WERI-Rb-1 (cell line): ENCODE measurements at places on chromosomes 6 and 20.

DNA sequence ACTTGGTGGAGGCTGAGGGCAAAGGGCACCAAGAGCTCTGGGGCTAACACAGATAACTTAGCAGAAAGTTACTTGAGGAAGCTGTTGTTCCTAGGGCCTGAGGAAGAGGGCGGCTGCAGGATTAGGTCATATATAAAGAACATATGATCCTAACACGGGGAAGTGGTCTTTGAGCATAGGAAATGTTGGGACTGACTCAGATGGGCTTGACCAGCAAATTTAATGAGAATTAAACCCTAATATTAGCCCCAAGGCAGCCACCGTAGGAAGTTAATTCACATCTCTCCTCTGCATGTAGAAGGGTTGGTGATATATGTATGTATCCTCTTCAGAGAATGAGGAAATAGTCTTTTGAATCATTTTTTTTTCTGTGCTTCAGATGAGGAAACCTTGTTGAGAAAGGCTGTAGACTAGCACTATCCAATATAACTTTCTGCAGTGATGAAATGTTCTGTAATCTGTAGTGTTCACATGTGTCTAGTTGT is 9.2 kb upstream of the ZBTB9 start:
- DNase-seq, result no peak

- DNase-seq, result no peak
These were observed 44.2 kb downstream of the AKAP12 start for GRCh38 chr6:151284012-151284411.

DNA sequence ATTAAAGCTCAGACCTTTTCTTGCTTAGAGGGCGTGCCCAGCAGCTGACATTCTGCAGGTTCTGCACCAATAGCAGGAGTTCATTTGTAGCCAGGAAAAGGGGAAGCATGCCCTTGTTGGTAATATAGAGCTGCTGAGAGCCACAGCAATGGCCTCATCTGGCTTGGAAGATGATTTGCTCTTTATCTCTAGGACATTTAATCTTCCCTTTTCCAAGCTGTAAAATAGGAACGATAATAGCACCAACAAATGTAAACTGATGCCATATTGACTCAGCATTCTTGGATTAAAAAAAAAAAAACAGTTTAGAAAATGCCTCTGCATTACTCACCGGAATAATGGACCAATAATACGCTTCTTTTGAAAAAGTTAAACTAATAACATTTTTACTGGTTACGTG is 93.4 kb upstream of the SLC2A12 start:
- peak; percentile 44 for DNase-seq

DNA sequence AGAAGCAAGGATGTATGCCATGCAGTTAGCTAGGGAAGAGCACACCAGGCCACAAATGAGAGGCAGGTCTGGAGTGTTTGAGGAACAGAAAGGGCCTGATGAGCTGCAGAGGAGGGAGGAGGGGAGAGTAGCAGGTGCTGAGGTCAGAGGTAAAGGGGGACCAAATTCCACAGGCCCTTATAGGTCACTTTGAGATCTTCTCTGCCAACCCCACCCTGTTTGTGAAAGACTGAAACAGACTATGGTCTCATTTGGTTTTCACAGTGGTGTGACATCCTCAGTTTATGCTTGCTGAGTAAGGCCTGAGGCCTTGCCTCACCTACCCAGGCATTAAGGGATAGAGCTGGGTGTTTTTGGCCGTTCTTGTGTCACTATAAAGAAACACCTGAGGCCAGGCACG is 187.7 kb upstream of the MYLIP start:
- no peak for DNase-seq

DNA sequence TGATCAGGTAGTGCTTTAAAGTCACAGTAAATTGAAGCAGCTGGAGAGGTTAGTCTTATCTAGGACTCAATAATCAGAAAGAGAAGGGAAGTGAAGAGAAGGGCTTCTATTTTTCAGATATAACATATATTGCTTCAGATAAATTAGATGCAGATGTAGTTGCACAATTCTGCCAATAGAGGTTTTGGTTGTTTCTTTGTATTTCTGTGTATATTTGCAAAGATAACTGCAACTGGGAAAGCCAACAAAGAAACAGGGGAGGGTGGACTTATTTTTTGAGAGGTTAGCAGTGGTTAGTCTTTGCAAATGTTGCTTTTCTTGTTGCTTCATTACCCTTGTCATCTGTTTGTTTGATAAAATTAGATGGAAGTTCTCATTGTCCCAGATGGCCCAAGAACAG is 106.6 kb downstream of the ADGRG6 start:
- no peak for DNase-seq

DNA sequence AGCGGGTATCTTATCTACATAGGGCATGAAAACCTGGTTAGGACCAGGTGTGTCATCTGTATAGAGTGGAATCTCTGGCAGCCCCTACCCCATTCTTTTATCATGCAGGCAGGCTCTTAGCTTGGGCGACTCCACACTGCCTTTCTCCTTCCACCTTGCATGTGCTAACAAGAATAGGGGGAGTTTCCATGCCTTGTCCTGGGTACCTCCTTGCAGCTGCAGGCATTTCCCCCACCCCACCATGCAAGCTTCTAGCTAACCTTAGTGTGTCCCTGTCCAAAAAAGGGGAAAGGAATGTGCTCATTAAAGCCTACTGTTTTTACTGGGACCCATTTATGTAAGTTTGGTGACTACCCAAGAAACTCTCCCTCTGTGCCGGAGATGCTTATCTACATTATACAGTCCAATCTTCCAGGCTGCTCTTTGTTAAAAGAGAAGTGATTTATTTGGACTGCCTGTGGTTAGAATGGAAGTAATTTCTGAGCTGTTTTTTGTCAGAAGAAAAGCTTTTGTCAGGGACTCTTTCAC is 10.5 kb upstream of the CEP43 start:
- no peak for DNase-seq

- no peak for DNase-seq
These were observed 28.5 kb downstream of the SLX4IP start for GRCh38 chr20:10463622-10464021.

DNA sequence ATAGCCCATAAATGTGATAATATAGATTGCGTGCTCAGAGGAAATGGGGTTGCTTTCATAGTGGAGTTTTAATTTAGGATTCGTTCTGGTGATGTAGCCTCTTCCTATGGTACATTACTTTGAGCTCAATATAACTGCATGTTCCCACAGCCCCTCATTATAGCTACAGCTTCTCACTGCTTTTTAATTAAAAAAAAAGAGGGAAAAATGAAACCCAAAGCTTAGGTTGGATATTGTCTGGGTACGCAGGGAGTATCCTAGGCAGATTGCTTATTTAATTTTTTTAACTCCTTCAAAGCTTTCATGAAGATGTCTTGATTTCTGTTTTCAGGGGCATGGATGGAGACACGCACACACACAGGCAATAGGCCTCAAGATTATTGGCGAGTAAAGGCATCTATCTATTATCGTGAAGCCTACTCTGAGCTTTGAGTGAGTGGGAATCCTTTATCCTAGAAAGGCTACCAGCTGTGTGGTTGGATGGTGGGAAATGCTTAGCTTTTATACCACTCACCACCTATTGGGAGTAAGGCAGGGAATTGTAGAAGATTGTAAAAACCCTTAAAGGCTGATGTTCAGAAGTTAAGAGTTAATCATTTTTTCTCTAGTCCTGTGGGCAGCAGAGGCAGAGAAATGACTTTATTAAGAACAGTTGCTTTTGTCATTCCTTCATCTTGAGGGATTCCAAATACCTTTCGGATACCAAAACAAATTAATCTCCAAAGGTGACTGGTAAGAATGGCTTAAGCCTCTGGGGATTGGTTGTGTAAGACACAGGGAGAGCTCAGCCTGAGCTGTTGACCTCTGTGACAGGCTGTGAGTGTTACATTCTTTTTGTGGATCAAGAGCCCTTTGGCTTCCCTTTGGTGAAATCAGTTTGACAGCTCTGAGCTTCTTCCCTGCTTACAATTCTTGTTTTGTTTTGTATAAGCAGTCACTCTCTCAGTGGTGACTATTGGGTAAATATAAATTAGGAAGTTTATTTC is 33.4 kb downstream of the CTNNBL1 start:
- peak; percentile 53 for DNase-seq

GRCh38 chr6:100339574-100340255 is 125.0 kb downstream of the SIM1 start:
- no peak for DNase-seq

GRCh38 chr6:36492621-36493020 is 49.8 kb downstream of the KCTD20 start:
- no peak for DNase-seq

GRCh38 chr6:147974376-147974775 is 368.3 kb upstream of the SASH1 start:
- no peak for DNase-seq

DNA sequence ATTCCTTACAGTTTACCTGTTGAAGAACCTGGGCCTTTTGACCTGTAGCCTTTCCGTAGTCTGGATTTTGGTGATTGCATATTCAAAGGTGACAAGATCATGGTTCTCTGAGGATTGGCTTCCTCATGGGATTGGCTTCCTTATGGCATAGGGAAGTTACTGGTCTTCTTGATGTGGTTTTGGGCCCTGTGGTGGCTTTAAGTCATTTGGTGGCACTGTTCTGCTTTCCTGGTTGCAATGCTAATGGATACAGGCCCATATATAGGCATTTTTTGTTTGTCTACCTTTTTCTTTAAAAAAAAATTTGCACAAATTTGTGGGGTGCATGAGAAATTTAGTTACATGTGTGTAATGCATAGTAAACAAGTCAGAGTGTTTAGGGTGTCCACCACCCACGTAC is 185.7 kb downstream of the CDKAL1 start:
- DNase-seq, result no peak

GRCh38 chr6:107493158-107494057 is 3.5 kb downstream of the SOBP start:
- DNase-seq, result peak; percentile 61

DNA sequence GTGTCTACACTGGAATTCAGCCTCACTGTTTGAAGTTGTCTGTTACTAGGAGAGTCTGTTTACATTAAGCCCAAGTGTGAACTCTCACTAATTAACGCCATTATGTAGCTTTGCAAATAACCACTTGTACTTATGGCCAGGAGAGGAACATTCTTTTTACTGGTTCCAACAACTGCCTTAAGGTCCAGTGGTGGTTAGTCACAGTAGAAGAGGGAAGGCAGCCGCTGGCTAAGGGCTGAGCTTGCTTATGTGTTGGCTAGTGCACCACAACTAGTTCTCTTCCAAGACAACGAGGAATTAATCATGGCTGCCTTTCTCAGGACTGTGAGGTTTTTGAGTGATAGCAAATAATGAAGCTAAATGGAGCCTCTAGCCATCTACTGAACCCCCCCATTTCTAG is 14.9 kb upstream of the SLC22A23 start:
- DNase-seq, result no peak

DNA sequence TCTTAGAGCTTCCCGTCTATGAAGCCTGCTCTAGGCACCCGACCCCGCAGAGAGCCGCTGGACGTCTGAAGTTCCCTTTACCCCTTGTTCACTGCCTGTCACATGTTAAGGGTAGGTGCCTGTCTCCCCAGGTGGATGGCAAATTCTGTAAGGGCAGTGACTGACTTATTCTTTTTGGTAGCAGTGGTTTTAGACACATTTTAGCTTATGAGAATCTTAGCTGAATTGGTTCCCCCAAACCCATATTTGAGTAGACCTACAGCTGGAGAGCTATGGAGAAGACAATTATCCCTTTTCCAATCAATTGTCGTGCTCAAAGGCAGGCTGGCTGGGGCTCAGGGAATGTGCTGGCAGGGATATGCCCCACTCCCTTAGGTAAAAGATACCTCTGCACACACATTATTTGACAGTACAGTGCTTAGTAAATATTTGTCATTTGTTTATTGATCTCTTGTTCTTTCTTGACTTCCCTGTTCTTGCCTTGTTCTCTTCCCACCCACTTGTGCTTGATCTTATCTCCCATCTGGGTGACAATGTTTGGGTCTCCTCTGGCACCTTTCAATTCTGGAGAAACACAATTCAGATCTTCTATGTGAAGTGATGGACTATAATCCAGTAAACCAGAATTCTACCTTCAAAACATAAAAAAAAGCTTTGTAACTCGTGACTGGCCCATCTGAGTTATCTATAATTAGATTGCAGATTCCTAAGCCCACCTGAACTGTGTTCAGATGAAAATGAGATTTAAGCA is 114.3 kb upstream of the SLC2A12 start:
- no peak for DNase-seq

DNA sequence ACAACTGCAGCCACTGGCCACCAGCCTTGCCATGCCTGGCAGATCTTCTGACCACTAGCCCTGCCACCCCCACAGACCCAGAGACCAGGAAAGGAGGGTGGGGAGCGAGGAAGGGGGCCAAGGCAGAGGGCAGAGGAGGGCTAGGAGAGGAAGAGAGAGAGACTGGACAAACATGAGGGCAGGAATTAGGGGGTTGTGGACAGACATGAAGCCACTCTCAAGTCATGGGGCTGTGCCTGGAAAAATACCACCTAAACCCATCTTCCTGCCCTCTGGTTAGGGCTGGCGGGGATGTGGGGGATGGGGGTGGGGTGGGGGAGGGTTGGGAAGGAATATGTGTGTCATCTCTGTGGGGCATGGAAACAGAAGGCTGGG is 1.4 kb upstream of the SLC29A1 start:
- no peak for DNase-seq

DNA sequence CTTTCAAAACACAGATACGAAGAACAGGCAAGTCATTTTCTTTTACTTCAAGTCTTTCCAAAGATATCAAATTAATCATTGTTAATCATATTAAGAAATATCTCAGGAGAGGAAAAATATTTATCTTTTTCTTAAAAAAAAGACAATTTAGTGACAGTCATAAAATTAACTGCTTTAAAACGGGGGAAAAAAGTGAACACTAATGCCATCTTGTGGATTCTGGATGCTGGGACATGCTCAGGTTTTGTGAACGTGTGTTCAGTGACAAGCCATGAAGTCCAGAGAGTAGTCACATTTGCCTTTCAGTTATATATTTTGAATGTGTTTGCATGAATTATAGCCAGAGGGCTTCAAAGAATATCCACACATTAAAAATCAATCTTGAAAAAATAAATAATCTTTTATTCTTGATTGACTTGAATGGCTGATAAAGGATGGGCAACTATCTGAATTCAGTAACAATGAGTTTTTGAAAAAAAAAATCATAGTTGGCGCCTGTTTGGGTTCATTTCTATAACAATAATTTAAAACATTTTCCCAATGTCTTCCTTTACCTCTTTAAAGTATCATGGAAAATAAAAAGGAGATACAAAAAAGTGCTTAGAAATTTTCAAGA is 74.7 kb upstream of the NOX3 start:
- DNase-seq, result peak; percentile 13

GRCh38 chr20:51554538-51555165 is 12.1 kb upstream of the NFATC2 start:
- DNase-seq, result no peak

- DNase-seq, result peak; percentile 11
These were observed 418.5 kb downstream of the LMBRD1 start for GRCh38 chr6:69378326-69378725.
